Stimulated activated CD4-positive, alpha-beta T cell treated with anti-CD3 and anti-CD28 coated beads, TNF-alpha, amount 100 ng/mL, for 1 hour (primary cell): ENCODE measurements at places on chromosomes 12 and 14.

DNA sequence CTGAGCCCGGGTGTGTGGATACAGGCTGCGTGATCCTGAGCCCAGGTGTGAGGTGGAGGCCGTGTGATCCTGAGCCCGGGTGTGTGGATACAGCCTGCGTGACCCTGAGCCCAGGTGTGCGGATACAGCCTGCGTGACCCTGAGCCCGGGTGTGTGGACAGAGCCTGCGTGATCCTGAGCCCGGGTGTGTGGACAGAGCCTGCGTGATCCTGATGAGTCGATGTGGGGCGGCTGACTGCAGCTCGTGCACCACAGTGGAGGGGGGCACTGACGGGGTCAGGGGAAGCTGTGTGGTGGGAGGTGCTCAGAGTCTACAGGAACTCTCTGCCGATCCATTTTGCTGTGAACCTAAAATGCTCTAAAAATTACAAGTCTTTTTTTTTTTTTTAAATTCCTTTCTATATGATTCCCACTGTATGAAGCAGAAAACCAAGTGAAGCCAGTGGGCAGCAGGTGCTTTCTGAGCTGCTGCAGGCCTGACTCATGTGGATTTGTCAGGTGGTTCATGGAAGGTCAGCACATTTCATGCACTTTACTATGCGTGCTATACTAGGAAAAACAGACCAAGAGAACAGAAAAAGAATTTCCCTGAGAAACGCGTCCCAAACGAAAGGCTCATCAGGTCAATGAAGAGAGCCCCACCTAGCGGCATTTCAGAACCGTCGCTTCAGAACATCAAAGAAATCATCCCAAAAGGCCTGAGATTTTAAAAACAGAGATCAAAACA lies 19.3 kb downstream of the BRF1 start:
- no peak for DNase-seq

GRCh38 chr12:3243376-3244084 lies 166.4 kb downstream of the TSPAN9 start:
- DNase-seq: no peak

GRCh38 chr12:4154672-4155225 lies 118.8 kb upstream of the CCND2 start:
- DNase-seq: no peak

GRCh38 chr12:110591451-110592051 lies 8.4 kb upstream of the PPTC7 start:
- DNase-seq: no peak

- no peak for DNase-seq
Observed at GRCh38 chr12:81644503-81644902, 114.6 kb downstream of the PPFIA2 start.

DNA sequence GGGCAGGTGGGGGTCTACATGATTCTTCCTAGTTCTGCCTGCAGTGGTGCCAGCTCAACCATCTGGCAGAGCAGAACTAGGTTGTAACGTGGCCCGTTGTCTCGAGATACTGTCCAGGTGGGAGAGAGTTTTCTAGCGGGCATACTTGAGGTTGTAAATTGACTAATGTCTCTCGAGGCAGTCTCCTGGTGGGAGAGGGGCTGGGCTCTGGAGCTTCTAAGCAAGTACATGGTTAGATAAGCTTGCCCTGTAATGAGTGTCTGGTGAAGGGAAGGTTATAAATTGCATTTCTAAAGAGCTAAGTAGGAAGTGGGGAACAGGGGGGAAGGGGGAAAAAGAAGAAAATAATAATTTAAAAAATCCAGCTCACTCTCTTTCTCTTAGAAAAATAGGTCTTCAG lies 18.1 kb downstream of the BDKRB1 start:
- no peak for DNase-seq

GRCh38 chr12:15206831-15207389 lies 14.3 kb downstream of the RERG start:
- DNase-seq: no peak

DNA sequence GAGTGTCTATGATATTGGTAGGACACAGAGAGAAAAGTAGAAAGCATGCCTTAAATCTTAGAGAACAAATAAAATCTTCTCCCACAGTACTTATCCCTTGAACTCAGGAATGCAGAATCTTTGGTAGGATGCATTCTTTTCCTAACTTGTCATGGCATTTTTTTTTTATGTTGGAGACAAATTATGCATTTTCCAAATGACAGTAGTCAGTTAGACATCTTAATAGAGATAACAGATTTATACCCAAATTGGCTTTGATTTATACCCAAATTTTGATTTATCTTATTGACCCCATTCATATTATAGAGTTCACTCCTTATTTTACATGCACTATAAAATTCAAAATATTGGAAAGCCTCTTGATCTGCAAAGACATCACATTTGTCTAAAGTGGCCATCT lies 132.9 kb downstream of the CNTN1 start:
- DNase-seq: no peak

DNA sequence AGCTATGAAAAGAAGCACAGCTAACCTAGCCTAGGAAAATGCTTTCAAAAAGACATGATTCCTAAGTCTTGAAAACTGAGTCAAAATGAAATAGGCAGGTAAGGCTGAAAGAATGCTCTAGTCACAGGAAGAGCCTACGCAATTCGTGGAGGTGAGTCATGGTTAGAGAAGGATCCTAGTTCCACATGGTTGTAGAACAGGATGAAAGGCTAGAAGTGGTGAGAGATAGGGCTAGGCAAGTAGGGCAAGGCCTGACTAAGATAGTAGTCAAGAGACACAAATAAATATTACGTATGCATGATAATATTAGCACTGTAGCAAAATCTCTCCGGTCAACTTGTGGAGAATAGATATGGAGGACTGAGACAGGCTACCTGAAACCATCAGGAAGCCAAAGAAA lies 47.2 kb downstream of the PLCZ1 start:
- DNase-seq: no peak

GRCh38 chr12:50765095-50765911 lies 1.4 kb downstream of the ATF1 start:
- no peak for DNase-seq

DNA sequence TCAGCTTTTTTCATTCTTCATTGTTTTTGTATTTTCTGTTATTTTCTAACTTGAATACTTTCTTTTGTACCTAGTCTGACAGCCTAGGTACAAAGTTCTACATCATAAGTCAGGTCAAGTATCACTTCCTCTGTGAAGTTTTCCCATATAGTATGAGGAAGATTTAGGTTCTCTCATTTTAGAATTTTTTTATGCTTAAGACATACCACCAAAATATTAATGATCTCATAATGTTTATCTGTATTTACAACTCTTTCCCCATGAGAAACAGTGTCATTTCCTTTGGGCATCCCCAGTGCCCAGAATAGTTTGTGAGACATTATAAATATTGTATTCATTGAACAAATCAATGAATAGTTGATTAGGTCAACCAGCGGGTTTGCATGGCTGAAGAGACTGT lies 3.1 kb upstream of the ATF7IP start:
- no peak for DNase-seq
